HS-5 (cell line): ENCODE measurements at places on chromosomes 7 and 10.

DNA sequence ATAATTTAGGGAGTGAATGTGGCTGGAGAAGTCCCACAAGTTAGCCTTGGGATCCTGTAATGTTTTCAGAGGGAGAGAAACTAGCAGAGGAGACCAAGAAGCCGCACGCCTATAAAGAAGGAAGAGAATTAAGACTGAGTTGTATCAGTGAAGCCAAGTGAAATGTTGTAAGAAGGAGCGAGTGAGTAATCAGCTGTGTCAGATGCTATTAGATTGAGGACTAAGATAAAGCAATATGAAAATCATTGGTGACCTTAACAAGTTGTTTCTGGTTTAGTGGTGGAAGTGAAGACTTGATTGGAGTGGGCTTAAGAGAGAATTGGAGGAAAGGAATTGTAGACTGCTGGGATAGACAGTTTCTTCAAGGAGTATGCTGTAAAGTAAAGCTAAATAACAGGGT is 8.8 kb downstream of the CCSER2 start:
- DNase-seq = no peak

DNA sequence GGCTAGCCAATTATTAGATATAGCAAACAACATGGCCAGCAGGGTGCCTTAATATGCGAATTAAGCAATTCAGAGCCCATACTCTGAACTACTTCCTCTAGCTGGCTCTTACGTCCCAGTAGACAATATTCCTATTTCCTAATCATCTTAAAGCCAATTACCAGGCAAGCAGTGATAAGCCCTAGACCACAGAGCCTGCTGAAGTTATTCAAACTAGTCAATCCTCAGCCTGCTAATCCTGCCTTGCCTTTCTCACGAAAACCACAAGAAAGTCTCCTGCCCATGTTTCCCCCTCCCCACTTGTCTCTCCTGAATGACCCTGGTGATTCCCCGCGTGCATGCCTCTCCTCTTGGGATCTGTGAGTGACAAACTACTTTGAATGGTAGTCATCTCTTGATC is 86.8 kb upstream of the CACNA2D1 start:
- DNase-seq = no peak

DNA sequence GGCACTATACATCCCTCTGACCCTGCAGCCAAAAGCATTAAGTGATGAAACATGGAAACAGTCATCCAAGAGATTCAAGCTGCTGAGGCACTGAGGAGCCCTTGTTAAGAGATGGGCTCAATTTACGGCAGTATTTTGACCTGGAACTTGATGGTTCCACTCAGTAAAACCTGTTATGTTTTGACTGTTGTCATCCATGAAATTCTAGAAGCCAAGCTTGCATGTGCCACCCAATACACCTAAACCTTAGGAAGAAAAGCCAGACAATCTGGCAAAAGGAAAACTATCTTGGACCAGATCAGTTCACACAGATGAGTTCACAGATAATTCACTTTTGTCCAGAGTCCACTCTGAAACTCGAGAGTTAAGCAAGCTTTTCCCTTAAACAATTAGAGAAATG is 53.2 kb downstream of the ICA1 start:
- DNase-seq = no peak

- DNase-seq = no peak
Measured at GRCh38 chr7:70512761-70513160, 619.2 kb upstream of the GALNT17 start.

DNA sequence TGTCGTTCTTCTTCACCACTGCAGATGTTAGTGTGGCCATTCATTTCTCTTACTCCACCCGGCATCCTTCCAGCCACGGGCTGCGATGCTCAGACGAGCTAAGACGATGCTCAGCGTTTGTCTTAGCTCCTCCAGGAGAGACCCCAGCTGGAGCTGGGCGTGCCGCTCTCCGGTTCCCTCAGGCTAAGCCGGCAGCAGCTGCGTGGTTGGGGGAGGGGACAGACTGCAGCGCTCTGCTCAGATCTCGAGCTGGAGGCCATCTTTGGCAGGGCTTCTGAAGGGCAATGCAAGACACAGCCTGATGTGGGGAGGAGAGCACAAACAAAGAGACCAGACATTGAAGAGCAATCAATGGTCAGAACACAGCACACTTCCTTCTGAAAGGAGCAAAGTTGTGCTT is 4.8 kb downstream of the INA start:
- no peak for DNase-seq

DNA sequence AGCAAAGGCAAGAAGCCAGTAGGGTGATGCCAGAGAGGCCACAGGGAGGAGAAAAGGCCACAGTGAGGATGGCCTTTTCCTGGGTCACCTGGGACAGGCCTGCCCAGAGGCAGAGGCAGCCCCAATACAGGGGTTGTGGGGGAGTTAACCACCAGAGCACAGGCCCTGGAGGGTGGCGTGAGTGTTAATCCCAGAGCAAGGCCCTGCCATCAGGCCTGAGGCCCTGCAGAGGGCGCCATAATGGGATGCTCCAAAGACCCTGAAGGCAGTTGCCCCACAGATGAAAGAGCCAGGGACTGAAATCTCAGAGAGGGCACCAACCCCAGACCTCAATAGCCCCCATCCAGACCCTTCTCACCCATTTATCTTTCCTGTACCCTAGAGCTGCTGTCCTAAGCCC is 23.9 kb downstream of the SLC13A4 start:
- no peak for DNase-seq

- no peak for DNase-seq
Measured at GRCh38 chr7:18086165-18087025, 58.7 kb upstream of the PRPS1L1 start.

DNA sequence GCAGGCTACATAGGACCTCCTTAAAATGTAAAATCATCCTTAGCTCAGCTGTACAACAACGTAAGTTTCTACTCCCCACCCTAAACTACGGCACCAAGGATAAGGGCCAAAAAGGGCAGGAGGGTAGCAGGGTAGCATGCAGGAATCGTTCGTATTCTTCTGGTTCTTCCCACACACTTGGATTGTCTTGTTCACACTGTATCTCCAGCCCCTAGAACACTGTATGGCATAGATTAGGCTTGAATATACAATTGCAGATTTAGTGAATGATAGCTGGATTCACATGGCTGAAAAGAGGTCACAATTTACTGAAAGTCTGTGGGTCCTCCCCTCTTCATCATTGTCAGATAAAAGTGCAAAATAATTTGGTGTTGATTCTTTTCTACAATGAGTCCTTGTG is 28.2 kb upstream of the PRKAR2B start:
- no peak for DNase-seq

DNA sequence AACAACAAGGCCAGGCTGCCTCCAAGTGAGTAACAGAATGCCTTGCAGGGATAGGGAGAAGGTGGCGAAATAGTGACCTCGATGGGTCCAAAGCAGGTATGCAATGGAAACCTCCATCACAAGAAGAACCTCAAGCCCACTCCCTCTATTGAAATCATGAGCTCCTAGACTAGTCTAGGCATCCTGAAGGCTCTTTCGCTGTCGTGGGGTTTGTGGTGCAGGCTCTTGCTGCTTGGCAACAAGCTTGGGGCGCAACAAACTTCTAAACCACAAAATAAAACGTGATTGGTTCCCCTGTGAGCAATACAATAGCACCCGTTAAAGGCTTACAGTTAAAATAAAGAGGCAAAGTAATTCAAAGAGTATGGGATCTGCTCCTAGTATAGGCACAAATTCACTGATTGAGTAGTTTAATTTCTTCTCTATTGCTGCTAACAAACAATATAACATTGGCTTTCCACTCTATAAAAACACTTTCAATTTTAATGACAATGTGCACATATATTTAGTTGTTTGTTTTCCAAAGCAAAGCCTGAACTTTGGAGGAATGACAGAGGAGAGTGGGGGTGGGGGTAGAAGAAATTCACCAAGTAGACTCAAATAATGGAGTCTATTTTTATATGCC is 64.1 kb downstream of the C10orf67 start:
- no peak for DNase-seq

- no peak for DNase-seq
Measured at GRCh38 chr10:6473901-6474370, 106.1 kb downstream of the PRKCQ start.

DNA sequence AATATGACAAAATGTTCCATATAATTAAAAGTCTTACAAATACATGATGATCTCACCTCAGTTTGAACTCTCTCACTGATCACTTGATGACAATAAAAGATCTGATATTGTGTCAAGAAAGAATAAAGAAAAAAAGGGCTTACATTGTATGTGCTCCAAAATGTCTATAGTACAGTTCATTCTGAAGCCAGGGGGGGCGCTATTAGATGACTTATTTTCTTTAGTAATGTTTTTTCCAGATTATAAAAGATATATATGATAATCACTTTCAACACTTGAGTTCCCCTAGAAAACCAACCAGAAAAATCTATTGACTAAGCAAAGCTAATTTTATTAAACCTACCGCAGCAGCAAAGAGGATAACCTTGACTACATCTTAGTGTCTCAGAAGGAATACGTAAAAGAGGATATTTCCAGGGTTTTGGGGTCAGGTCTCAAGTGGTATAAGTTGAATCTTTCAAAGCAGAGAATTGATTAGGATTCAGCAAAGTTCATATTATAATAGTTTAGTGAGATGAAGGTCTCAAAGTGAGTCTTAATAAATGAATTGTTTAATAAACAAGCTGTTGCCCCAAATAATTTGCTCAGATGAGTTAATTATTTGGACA is 55.8 kb downstream of the PTN start:
- DNase-seq = no peak

DNA sequence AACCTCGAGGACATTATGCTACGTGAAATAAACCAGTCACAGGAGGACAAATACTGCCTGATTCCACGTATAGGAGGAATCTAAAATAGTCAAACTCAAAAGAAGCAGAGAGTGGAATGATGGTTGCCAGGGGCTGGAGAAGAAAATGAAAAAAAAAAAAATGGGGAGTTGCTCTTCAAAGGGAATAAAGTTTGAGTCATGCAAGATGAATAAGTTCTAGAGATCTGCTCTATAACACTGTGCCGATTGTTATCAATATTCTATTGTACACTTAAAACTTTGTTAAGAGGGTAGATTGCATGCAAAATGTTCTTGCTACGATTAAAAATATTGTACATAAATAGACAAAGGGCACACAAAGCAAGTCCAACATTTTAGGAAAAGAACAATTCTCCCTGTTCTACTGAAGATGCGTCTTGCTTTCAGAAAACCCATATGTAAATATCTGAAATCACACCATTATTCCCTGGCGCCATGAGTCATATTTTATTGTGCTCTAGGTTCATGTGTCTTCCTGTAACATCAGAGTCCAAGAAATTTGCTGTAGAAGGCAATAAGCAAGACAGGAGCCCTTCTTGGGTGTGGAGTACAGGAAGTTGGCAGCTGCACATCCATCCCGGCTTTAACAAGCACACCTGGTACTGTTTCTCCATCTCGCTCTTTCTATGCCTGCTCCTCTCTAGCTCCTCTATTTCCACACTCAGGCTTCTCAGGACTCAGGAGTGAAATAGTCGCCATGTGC is 145.9 kb downstream of the GFRA1 start:
- DNase-seq = no peak

DNA sequence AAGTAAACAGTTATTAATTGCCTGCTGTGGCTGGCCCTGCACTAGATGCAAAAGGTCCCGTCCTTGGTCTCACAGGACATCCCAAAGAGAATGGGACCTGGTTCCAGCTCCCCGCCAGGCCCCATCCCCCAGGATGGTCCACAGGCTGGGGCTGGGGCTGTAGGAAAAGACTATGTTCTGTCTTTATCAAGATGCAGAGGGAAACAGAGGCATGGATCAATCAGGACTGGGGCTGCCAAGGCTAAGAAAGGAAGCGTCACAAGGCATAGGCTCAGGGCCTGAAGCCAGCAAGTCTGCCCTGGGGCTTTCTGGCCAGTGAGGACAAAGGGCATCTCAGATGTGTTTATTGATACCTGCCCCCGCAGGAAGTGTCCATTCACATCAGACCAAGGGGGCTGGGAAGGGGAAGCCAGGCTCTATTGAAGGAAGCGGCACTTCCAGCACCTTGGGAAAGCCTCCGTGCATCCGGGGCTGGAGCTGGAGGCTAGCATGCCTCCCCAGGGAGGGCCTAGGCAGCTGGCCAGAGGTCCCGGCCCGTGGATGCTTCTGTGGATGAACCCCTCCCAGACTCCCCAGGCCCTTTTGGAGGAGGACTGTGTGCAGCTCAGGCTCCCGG is 5.8 kb downstream of the VSIR start:
- no peak for DNase-seq

DNA sequence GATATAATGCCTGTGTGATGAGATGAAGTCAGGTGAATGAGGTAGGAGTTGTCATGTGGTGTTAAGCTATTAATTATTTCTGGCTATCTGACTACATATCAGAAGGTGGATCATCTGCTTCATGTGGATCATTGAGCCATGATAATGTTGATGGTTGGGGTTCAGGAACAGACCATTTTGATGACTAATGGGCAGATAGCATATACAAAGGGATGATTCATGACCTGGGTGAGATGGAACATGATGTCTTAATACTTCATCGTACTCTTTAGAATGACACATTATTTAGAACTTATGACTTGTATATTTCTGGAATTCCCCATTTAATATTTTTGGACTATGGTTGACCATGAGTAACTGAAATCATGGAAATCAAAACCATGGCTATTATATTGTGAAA is 155.1 kb downstream of the OR13A1 start:
- DNase-seq = peak; percentile 73

GRCh38 chr7:70622936-70623335 is 509.0 kb upstream of the GALNT17 start:
- DNase-seq = no peak

DNA sequence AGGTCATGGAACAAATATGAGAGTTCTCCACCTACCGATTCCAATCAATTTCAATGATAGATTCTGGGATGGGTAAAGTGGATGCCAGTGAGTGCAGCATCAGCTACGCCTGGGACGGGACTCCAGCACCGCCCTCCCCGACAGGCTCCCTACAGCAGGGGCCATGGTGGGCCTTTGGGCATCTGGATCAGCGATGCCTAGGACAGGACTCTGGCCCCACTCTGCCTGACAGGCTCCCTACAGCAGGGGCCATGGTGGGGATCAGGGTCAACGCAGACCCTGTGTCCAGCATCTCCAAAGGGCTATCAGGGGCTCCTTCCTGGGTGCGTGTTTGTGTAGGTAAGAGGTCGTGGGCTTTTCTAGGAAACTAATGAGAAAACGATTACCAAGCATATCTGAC is 111.2 kb upstream of the TCERG1L start:
- DNase-seq = no peak

GRCh38 chr10:78552261-78552811 is 516.4 kb upstream of the ZMIZ1 start:
- no peak for DNase-seq

DNA sequence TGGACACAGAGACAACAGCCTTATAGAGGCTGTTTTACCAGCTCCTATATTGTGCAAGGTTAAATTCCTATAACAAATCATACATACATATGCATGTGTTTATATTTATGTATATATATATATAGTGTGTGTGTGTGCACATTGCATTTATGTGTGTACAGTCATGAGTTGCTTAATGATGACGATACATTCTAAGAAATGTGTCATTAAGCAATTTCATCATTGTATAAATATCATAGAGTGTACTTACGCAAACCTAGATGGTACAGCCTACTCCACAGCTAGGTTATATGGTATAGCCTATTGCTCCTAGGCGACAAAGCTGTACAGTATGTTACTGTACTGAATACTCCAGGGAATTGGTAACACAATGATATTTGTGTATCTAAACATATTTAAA is 30.1 kb upstream of the TNKS2 start:
- peak; percentile 50 for DNase-seq
